ENCODE measurements at places on chromosomes 13 and 19.

DNA sequence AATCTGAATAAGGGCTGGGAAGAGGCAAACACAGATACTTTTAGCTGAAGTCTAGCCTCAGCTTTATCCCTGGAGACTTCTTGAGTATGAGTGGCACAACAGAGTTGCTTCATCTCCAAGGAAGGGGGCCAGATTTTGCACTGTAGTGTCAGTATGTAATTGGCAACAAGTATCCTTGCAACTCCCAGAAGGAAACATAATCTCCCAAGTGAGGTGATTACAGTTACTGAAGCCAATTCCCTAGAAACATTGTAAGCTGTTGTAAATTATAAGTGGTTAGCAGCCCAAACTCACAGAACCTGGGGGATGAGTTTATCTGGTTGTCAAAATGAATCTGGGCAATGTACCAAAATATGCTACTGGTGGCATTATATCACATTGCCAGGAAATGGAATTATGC lies 2065.7 kb upstream of the PCDH20 start:
- no peak for DNase-seq

DNA sequence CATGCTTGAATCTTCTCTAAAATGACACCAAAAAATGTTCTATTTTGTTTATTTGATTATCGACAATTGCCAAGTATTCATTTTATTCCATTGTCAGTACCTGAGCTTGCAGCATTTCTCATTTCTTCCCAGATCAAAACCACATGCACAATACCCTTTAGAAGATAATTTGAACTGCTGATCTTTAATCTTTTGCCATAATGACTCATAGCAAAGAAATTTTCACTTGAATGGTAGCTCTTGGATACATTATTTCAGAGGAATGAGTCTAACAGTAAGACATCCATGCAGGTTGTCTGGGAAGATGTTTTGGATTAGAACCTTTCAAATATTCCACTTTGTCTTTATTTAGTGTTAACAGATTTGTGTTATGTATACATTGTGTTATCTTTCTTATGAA lies 42.0 kb upstream of the RXFP2 start:
- DNase-seq = no peak

GRCh38 chr19:51386882-51387520 lies 773 bp downstream of the LIM2 start:
- no peak for DNase-seq

- no peak for DNase-seq
Observed at GRCh38 chr19:15971224-15971780, 22.5 kb downstream of the OR10H4 start.

GRCh38 chr19:46147791-46148288 lies at the start of gene IGFL2:
TSS of gene IGFL2 (plus strand) at chr19:46148238. CDS start at chr19:46148279, 41 bp downstream.
- no peak for DNase-seq

GRCh38 chr13:44300895-44301638 lies 72.6 kb upstream of the SERP2 start:
- DNase-seq = no peak

DNA sequence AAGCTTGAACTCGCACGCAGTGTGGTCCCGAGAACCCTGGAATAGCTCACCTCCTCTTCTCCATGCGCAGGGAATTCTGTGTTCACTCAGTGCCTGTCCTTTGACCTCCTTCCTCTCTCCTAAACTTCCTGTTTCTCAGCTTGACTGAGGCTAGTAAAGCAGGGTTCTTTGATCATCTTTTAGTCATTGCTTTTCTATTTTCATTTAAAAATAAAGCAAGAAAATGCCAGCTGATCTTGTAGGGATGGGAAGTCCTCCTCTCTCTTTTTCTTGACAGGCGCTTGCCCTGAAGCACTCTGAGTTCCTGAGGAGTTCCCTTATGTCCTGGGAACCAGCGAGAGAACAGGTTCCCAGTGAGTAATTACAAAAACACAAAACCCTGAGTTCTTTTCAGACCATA lies 62.8 kb downstream of the ARHGEF7 start:
- no peak for DNase-seq

GRCh38 chr19:53463263-53463662 lies 4.3 kb upstream of the ZNF813 start:
- peak; percentile 85 for DNase-seq

- no peak for DNase-seq
Observed at GRCh38 chr13:99953138-99953755, 18.3 kb downstream of the ZIC5 start.

- DNase-seq = no peak
Observed at GRCh38 chr13:106063591-106064313, 471.7 kb downstream of the EFNB2 start.

DNA sequence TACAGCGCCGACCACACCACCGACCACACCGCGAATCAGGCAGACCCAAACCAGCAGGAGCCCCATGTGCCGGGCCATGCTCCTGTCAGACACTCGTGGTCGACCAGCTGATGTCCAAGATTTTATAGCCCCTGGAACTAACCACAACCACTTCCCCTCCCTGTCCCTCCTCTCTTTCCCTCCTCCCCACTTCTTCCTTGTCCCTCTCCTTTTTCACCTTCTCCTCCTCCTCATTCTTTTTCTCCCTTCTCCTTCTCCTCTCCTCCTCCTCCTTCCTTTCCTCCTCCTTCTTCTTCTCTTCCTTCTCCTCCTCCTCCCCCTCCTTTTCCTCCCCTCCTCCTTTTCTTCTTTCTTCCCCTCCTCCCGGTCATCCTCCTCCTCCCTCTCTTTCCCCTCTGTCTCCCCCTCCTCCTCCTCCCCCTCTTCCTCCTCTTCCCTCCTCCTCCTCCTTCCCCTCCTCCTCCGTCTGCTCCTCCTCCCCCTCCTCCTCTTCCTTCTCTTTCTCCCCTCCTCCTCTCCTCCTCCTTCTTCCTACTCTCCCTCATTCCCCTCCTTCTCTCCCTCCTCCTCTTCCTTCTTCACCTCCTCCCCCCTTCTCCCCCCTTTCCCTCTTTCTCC lies 670 bp downstream of the BSPH1 start:
- DNase-seq = no peak

GRCh38 chr19:55652311-55653128 lies 2.3 kb upstream of the U2AF2 start:
- no peak for DNase-seq

All from amygdala (tissue), 56 donors.